ENCODE measurements at places on chromosomes 4 and X. TPM values are rescaled to one million over a fixed set of nuclear protein-coding genes. Genes with fewer than 3 reads are reported as not detected.

The FATE1 gene
- total RNA-seq: not detected

The CTAG1B gene
- not detected for total RNA-seq

The GPR34 gene
- total RNA-seq: not detected

The MEPE gene
- not detected for total RNA-seq

The NHS gene
- 3.6 TPM for total RNA-seq

The NDP gene
- total RNA-seq: not detected

The ASB11 gene
- total RNA-seq: not detected

The PABPC5 gene
- 0.07 TPM for total RNA-seq

The PTPN13 gene
- total RNA-seq: 46.8 TPM

The CDKL5 gene
- total RNA-seq: 1.3 TPM

The DCAF4L1 gene
- 0.21 TPM for total RNA-seq

The LINC00632 gene
- 1.2 TPM for total RNA-seq

The GLOD5 gene
- total RNA-seq: not detected

The TMEM144 gene
- 5.4 TPM for total RNA-seq

The HSD17B13 gene
- not detected for total RNA-seq

The CLCN5 gene
- total RNA-seq: 3.3 TPM

The PABPC1L2B gene
- total RNA-seq: not detected

The NLRP2B gene
- total RNA-seq: not detected

The SNCA gene
- total RNA-seq: 26.2 TPM

The DIPK2B gene
- not detected for total RNA-seq

The IL2 gene
- not detected for total RNA-seq

The GC gene
- total RNA-seq: not detected

The CLDN22 gene
- not detected for total RNA-seq

The ALPK1 gene
- total RNA-seq: 5.5 TPM

The TECRL gene
- total RNA-seq: not detected

The TMEM128 gene
- 20.5 TPM for total RNA-seq

The MAGEA2 gene
- not detected for total RNA-seq

The GAGE12H gene
- not detected for total RNA-seq

The RHOXF1 gene
- total RNA-seq: not detected

The PHOX2B gene
- not detected for total RNA-seq

The KIT gene
- not detected for total RNA-seq

The XAGE1B gene
- total RNA-seq: not detected

The CLGN gene
- total RNA-seq: not detected

The CSN1S1 gene
- not detected for total RNA-seq

The ODAPH gene
- total RNA-seq: not detected

The ADH4 gene
- 0.07 TPM for total RNA-seq

The COX7B2 gene
- total RNA-seq: not detected
